Camera-type eye (tissue), 1 donor: ENCODE measurements at places on chromosomes 7 and 10. TPM values are rescaled to one million over a fixed set of nuclear protein-coding genes. Genes with fewer than 3 reads are reported as not detected.

The GPAM gene
- total RNA-seq: 27.3 TPM

The CASD1 gene
- total RNA-seq: 95.9 TPM

The ZNF804B gene
- total RNA-seq: 6.3 TPM

The ADAM12 gene
- 29.9 TPM for total RNA-seq

The UBE2H gene
- 111 TPM for total RNA-seq

The KCNH2 gene
- 22.7 TPM for total RNA-seq

The PAOX gene
- total RNA-seq: 10.3 TPM

The KIAA1549 gene
- 16.4 TPM for total RNA-seq

The SLC29A4 gene
- 24.8 TPM for total RNA-seq
